ENCODE measurements at places on chromosomes 3 and 15.

GRCh38 chr15:100781961-100782530, 97.6 kb upstream of the ALDH1A3 start:
- no peak for DNase-seq

GRCh38 chr3:177440456-177441104, 243.3 kb upstream of the TBL1XR1 start:
- DNase-seq = no peak

- DNase-seq = no peak
Observed at GRCh38 chr15:43346305-43346704, 15.9 kb upstream of the LCMT2 start.

GRCh38 chr3:58119186-58119585, 91.6 kb downstream of the DNASE1L3 start:
- DNase-seq = no peak

GRCh38 chr3:128281461-128282367, 128.4 kb downstream of the EEFSEC start:
- no peak for DNase-seq

DNA sequence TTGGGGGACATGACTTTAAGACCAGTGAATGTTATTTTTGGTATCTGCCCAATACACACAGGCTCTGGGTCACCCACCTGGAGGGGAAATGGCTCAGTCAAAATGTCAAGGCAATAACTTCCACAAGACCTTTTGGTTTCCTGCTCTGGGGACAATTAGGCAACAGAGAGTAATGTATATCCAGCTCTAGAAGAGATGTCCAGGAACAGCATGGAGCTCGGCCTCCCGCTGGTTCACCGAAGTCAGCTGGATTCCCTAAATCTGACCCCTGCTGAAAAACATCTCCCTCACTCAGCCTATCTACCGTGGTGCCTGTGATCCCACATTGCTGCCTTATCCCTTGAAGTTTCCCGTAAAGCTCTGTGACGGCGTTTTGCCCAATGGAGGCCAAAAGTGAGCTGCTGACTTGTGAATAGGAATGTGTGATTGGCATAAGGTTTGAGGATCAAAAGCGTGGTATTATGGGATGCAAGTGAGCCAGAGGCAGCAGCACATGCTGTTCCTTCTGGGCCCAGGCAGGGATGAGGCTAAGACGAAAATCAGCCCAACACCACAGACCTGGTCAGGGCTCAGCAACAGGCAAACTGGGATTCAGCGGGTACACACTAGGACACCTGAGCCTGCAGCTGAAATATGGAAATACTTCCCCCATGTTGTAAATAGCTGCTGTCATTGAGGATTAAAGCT, 47.2 kb upstream of the SLC6A11 start:
- DNase-seq = no peak

DNA sequence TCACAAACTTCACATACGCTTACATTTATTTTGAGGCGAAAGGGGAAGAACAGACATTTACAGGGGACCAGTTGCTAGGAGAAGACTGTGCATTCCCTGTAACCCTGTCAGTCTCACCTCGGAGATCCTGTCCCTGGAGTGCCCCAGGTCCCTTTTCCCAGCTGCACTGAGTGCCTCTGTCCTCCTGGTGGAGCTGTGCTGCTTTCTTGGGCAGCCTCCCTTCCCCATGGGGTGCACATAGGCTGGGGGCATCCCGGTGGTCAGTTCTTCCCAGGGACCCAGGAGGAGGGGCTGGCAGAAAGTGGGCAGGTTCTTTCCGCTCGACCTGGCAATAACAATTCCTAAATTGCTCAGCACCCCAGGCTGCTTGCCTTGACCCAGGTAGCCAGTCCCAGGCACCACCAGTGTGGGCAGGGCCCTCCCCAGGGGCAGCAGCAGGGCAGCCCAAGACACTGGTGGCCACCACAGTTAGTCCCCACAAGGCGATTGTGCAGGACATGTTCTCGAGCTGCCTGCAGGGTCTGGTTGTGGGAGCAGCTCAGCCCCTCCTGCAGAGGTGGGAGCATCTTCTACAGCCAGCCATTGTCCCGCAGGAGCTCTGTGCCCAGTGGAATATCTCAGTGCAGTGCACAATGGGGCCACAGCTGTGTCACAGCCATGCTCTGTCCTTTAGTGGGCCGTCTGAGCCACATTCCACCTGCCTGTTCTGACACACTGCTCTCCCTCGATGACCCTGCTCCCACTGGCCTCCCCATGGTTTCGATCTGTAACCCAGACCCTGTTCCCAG, 36.3 kb downstream of the APBA2 start:
- no peak for DNase-seq

- DNase-seq = no peak
Observed at GRCh38 chr3:12963231-12963896, 109.9 kb downstream of the IQSEC1 start.

DNA sequence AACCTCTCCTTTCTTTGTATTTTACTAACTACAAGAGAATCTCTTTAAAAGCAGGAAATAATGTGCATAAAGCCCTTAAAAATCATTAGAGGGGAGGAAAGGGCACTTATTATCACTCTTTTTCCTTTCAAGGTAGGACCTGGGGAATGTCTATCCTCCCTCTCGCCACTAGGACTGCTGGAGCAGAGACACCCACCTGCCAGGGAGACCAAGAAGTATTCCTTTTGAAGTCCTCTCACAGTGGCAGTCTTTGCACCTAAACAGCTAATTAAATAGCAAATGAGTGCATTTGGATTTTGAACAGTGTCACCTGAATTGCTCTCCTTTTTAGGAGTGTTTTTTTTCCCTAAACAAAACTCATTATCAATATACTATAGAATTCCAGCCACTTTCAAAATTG, 874.1 kb downstream of the ZPLD1 start:
- DNase-seq = no peak

DNA sequence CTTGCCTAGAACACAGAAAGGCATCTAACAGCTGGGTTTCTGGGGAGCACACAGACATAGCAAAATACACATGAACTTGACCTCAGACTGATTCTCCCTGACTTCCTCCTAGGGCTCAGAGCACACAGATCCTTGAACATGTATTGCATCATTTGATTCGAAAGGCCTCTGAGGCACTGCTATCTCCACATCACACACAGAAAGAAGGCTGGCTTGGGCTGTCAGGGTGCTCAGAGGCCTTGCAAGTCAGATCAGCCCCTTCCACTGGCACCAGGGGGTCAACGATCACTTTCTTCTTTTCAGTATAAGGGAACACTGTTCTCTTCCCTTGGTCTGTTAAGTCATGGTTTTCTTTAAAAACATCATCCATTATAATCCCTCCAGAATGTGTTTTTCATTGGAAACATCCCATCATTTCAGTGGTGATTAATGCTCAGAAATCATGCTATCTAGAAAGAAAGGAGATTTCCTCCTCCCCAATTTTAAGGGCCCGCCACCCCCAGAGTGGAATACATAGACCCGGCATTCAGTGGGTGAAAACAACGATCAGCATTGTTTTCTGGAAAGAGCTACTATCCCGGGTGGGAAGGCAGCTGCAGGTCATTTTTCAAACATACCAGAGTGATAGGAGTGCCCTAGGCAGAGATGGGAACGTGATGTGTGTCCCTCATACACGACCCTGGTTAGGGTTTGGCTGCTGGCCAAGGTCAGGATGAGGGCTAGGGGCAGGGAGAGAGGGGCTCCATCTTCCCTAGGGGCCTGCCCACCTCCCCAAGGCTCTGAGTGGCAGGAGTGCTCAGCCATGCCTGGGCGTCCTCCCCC, 253.3 kb upstream of the LYSMD4 start:
- no peak for DNase-seq

DNA sequence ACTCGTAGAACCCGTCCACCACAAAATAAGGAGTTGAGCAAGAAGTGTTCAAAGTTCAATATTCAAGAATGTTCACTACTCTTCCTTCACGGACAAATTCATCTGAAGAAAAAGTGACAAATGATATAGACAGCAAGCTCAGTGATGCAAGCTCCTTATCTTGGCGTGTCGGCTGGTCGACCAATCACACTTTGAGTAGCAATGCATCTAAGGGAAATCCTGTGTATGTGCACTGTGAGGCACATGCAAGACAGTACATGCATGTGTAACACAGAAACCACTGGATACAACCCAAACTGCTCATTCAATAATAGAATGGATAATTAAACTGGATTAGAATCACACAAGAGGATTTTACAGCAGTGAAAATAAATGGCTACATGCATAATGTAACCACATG, 64.4 kb upstream of the CSPG5 start:
- no peak for DNase-seq

- no peak for DNase-seq
Observed at GRCh38 chr15:85289677-85290365, 90.6 kb upstream of the AKAP13 start.

- DNase-seq = no peak
Observed at GRCh38 chr15:76904461-76905012, 603 bp downstream of the SCAPER start.

DNA sequence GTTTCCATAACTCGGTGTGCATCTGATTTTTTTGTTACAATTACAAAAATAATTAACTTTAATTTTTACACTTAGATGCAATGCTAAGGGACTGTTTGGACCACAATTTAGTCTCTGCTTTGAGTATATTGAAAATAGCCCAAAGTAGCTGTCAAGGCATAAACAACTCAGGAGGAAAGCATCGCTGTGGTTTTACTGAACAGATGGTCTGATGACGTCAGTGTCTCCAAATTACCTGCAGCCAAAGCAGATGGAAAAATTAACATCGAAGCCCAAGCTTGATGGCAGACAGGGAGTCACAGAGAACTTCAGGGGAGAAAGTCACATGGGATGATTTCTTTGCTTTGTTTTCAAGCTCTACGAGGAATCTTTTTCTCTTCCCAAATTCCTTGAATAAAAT, 83.1 kb upstream of the PLCL2 start:
- DNase-seq = no peak

- DNase-seq = no peak
Observed at GRCh38 chr3:161149529-161149928, 44.4 kb upstream of the B3GALNT1 start.

- no peak for DNase-seq
Observed at GRCh38 chr3:20055020-20055775, 15.0 kb downstream of the KAT2B start.

DNA sequence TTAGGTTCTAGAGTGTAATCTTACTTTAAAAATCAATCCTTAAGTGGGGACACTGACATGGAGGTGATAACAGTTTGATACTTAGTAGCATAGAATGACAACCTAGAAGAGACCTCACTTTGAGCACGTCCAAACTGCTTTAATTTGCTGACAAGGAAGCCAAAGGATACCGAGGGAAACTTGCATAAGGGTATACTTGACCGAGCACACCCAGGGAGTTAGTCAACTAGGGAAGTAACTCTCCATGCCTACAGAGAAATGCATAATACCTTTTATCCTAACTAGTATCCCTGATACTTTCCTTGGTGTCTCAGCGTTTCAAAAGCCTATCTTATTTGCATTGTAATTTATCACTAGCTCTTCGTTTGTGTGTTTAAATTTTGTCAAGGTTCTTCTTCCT, 5.5 kb upstream of the TPRG1 start:
- DNase-seq = no peak

- DNase-seq = no peak
Observed at GRCh38 chr3:171398343-171398742, 61.9 kb downstream of the TNIK start.

DNA sequence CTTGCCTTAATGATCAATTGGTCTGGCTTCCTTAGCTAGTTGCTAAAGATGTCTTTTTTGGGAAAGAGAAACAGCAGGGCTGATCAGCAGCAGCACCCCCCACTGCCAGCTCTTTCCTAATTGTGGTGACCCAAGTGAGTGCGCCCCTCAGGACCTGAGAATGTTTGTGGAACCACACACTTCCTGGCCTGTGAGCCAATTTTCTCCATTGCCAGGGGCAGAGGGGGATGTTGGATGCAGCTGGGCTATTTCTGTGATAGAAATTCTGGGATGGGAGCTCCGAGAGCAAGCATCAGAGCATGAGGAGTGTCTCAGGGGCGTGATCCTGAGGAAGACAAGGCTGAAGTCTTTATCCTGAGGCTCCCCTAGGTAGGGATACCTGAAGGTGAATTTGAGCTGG, 66.6 kb downstream of the CLDN11 start:
- DNase-seq = no peak

- DNase-seq = no peak
Observed at GRCh38 chr15:35293353-35294130, 208.4 kb upstream of the NANOGP8 start.

DNA sequence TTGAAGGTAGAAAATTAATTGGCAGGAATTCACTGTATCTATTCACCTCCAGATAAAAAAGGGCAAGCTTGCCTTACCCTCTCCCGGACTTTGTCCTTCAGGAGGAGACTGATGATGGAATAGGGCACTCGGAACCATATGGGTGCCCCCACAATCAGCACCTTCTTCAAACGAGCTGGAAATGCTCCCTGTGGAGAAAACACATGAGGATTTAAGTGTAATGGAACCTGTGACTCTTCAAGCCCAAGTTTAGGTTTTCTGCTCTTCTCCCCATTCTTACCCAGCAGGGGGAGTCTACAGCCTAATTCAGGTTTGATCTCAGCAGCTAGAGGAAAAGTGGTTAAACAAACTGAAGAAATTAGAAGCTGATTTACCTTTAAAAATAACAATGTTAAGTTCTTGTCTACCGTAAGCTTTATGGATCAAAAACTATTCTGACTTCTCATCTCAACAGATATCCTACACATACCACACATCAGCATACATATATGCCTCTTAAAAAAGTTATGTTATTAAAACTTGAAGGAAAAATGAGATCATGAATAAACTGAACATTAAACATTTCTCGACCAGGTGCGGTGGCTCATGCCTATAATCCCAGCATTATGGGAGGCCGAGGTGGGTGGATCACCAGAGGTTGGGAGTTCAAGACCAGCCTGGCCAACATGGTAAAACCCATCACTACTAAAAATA, 57.5 kb upstream of the SIN3A start:
- DNase-seq = no peak

- no peak for DNase-seq
Observed at GRCh38 chr3:169846458-169847193, 23.1 kb downstream of the LRRC31 start.

GRCh38 chr3:106759731-106760130, 617.5 kb upstream of the CCDC54 start:
- no peak for DNase-seq
